NCI-H1092 treated with DMSO at 0.1 percent for 48 hours (cell line): ENCODE measurements at places on chromosomes 2 and 18.

- DNase-seq, result no peak
Measured at GRCh38 chr18:67200665-67201064, 315.9 kb downstream of the DSEL start.

GRCh38 chr2:27211241-27211942 is 449 bp upstream of the ATRAID start:
- peak; percentile 85 for DNase-seq

DNA sequence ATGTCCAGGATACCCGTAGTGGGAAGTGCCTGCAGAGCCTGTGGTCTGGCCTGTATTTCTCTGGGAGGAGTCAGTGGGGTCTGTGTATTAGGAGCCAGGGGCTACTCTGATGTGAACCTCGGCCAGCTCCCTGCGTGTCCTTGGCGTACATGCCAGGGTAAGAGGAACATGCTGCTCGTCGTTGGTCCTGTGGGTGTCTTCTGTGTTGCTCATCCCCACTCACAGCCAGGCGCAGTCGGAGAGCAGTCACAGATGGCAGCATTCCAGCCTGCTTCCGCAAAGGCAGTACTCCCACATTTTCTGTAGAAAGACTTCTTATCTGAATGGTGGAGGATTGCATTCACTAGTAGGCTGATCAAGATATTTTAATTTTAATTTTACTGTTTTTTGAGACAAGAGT is 84.9 kb downstream of the DGKD start:
- no peak for DNase-seq

DNA sequence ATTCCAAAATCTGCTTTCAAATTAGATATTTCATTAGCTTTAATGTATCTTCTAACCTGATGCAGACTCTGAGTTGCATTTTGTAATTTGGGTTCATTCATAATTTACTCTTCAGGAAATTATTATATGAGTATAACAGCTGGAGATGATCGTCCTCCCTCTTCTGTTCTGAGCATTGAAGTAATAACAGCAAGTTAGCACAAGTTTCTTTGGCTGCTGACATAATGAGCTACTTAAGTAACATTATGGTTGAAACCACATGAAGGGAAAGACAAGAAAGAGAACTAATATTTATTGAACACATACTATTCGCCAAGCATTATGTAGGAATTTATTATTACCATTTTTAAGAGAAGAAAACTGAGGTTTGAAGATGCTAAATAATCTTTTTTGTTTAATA is 75.1 kb downstream of the CPO start:
- DNase-seq, result no peak

DNA sequence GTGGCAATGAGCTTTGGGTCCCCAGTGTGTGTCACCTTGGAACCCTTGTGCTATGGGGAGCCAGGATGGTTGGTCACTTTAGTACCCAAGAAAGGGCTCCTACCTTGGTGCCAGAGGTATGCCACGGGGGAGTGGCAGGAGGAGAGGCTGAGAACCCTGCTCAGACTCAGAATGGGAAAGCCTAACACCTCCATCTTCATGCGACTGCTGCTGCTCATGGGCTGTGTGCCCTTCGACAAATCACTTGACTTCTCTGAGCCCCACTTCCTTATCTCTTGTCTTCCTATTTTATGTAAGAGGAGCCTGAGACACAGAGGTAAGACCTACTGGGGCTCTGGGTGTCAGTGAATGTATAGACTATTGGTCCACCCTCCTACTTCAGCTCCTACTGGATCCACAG is 25.1 kb downstream of the EHD3 start:
- no peak for DNase-seq

- DNase-seq, result peak; percentile 29
Measured at GRCh38 chr18:23114171-23114881, 21.0 kb upstream of the CABLES1 start.

GRCh38 chr18:48695671-48696070 is 156.8 kb downstream of the CTIF start:
- no peak for DNase-seq
